ENCODE measurements at places on chromosomes 3 and 15.

DNA sequence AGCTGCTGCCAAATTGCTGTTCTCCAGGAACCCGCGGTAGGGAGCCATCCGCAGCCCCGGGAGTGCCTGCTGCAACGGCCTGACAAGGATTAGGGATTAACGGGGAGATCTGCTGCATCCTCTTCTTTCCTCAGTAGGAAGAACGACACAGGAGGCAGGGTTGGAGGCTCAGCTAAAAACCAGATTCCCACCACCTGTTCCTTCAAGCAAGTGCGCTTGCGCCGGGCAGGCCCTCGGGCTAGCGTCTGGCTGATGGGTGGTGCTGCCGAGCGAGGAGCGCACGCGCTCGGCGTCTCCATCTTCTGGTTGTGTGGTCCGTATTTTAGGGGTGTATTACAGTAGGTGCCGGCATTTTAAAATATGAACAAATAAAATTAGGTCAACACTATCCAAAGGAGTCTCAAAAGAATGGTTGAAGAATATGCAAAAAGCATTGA lies 25.4 kb upstream of the SLC25A26 start:
- DNase-seq, result no peak

- no peak for DNase-seq
Measured at GRCh38 chr15:34821831-34822230, 26.5 kb upstream of the ACTC1 start.

- no peak for DNase-seq
Measured at GRCh38 chr3:170999737-171000242, 26.7 kb downstream of the SLC2A2 start.

- no peak for DNase-seq
Measured at GRCh38 chr15:100918690-100919480, at the start of gene LRRK1. Gene LRRK1, plus strand, starts transcription at chr15:100919357. Its CDS starts 5,276 bp downstream, at chr15:100924633.

DNA sequence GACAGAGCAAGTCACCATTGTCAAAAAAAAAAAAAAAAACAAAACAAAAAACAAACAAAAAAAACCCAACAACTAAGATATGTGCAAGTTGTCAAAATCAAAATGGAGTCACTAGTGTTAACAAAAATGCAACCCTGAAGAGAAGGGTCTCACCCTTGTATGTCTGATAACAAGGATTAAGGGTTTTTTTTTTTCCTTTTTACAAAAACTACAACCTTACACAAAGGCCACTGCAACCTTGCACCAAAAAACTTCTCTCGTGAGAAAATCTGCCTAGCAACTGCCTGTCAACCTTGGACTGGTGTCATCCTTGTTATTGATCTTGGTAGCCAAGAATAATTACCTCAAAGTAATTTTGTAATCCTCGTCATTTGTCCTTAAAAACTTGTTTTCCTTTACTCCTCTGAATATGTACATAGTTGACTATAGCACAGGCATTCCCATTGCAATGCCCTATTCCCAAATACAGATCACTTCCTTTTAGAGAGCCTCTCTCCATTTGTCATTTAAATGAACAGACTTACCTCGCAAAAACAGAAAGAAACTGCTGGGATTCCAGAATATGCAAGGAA lies 24.0 kb downstream of the TFRC start:
- no peak for DNase-seq

- DNase-seq, result no peak
Measured at GRCh38 chr3:123602325-123602724, 17.5 kb upstream of the HACD2 start.

DNA sequence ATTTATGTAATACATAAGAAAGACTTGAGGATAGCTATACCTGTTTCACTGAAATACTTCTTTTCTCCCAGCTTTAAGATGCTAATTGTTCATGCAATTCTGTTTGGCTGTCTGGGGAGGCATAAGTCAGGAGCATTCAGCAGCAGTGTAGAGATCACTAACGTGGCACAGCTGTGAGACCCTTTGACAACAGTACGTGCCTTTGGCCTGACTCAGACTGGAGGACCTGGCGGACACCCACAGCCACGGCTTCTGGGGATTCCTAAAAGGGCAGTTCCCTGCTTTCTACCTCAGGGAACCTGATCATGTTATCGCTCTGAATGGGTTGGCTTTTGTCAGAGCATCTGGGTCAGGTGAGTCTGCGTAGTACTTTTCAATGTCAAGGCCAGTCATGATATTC lies 295.0 kb upstream of the ICE2 start:
- DNase-seq, result no peak

GRCh38 chr3:114147251-114147650 lies 31.6 kb downstream of the DRD3 start:
- DNase-seq, result no peak

GRCh38 chr15:79978655-79979514 lies 7.9 kb upstream of the BCL2A1 start:
- DNase-seq, result no peak

- no peak for DNase-seq
Measured at GRCh38 chr3:31377045-31377642, 155.6 kb upstream of the STT3B start.

- no peak for DNase-seq
Measured at GRCh38 chr3:194300382-194300758, 50.8 kb downstream of the CPN2 start.

GRCh38 chr3:150330872-150331271 lies 77.2 kb upstream of the TSC22D2 start:
- DNase-seq, result no peak

Measured in cortex of kidney (tissue), 1 donor.